Naive thymus-derived CD8-positive, alpha-beta T cell (primary cell): ENCODE measurements at places on chromosomes 1 and 21.

- H3K27me3 ChIP-seq, result no peaks in the 10 kb centered on the region
- no peaks in the 10 kb centered on the region for H3K36me3 ChIP-seq
- H3K4me1 ChIP-seq, result peaks cover 7% of the 10 kb centered on the region
- no peak for DNase-seq
- no peak overlapping the region for H3K4me3 ChIP-seq
Measured at GRCh38 chr1:224510880-224511645, 76.5 kb upstream of the WDR26 start.

GRCh38 chr1:226708342-226708780, 30.7 kb downstream of the ITPKB start:
- no peaks in the 10 kb centered on the region for H3K27me3 ChIP-seq
- no peak for DNase-seq
- H3K4me3 ChIP-seq, result peak overlapping the region; percentile 80
- peak overlapping the region; percentile 98 for H3K27ac ChIP-seq
- H3K4me1 ChIP-seq, result peaks cover 47% of the 10 kb centered on the region
- peaks cover 63% of the 10 kb centered on the region for H3K36me3 ChIP-seq

DNA sequence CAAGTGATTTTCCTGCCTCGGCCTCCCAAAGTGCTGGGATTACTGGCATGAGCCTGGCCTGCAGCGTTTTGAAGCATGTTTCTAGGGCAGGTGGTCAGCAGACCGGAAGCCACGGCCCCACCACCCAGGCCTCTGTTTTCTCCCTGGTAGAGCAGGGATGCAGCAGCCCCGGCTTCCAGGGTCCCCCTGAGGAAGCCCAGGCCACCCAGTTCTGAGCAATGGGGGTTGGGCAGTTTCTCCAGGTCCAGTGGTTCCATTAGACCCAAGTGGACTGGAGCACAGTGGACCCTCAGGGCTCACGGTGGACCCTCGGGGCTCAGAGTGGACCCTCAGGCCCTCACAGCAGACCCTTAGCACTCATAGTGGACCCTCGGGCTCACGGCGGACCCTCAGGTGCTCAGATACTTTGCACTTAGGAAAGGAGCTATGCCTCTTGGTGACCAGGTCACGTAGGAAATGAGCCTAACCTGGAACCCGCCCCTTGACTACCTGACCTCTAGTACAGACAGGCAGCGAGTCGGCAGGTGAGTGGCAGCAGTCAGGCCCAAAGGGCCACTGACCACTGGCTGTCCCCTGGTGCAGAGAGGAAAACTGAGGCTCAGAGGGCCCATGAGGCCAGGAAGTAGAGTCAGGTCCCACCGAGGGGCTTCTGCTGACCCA, 4.6 kb upstream of the FNDC10 start:
- H3K27me3 ChIP-seq, result no peaks in the 10 kb centered on the region
- no peaks in the 10 kb centered on the region for H3K36me3 ChIP-seq
- H3K4me3 ChIP-seq, result no peak overlapping the region
- DNase-seq, result no peak

DNA sequence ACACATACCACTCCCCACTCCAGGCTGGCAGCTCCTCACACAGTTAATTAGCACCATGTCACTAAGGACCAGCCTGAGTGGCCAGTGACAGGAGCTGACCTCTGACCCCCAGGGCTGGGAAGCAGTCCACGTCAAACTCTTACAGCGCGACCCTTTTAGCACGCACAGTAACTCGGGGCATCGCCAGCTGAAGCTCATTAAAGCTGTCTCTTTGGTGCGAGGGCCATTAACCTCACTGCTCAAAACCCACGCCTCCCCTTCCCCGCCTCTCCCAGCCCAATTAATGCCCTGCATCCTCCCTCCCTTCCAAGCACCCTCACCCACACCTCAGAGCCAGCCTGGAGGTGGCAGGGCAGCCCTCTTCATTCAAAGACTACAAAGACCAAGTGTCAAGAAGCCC, 31.7 kb downstream of the DMAP1 start:
- H3K4me3 ChIP-seq, result no peak overlapping the region
- DNase-seq, result no peak
- H3K4me1 ChIP-seq, result peaks cover 10% of the 10 kb centered on the region
- no peaks in the 10 kb centered on the region for H3K36me3 ChIP-seq

- no peaks in the 10 kb centered on the region for H3K36me3 ChIP-seq
- no peak for DNase-seq
Measured at GRCh38 chr1:55826381-55827080, 611.4 kb upstream of the USP24 start.

DNA sequence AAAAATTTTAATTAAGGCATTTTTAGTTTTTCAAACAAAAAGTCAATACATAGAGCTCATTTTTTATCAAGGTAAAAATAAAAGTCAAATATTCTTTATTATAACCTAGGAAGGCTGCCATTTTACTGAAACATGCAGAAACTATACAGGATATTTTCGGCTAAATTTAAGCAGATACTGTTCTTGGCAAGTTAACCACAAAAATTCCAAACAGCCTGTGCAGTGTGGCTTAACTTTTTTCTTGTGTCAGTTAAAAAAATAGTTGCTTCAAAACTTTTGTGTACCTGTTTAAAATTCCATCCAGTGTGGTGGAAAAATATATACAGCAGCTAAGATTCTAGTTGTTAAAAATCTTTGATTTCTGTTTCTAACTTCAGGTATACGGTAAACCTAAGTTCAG, 135.0 kb downstream of the ATP5PO start:
- peaks cover 20% of the 10 kb centered on the region for H3K36me3 ChIP-seq
- no peaks in the 10 kb centered on the region for H3K4me1 ChIP-seq
- no peak overlapping the region for H3K27ac ChIP-seq
- no peaks in the 10 kb centered on the region for H3K27me3 ChIP-seq
- no peak for DNase-seq

DNA sequence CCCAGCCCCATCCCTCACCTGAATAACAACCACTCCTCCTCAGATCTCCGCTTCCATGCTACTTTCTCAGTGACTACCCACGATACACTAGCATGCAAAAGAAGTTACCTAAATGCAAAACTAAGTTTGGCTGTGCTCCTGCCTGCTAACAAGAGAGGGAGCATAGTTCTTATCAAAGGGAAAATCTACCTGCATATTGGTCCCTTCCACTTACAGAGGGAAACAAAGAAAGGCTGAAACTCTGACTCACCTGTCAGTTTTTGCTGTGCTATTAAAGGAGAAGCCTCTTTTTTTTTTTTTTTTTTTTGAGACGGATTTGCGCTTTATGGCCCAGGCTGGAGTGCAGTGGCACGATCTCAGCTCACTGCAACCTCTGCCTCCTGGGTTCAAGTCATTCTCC, 43.8 kb upstream of the RAVER2 start:
- H3K36me3 ChIP-seq, result no peaks in the 10 kb centered on the region
- no peak for DNase-seq
- H3K4me3 ChIP-seq, result no peak overlapping the region
- no peak overlapping the region for H3K27ac ChIP-seq

GRCh38 chr1:1893291-1893985, 2.6 kb upstream of the GNB1 start:
- H3K27me3 ChIP-seq, result no peaks in the 10 kb centered on the region
- H3K4me3 ChIP-seq, result peak overlapping the region; percentile 83
- H3K36me3 ChIP-seq, result peaks cover 3% of the 10 kb centered on the region

DNA sequence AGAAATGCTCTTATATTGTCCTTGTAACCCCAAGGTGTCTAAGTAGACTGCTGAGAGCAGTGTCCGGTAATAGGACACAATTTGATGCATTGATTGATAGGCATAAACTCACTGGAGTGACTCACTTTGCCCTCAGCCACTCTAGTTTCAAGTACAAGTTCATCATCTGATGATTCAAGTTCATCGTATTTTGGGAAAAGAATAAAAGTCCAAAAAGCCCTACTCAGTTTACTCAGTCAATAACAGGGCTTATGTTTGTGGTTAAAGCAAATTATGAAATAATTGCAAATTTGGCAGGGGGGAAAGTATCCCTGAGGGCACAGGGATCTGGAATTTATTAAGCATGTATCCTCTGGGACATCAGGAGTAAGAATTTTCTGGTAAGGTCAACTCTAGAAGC, 7.6 kb upstream of the ATF3 start:
- peaks cover 9% of the 10 kb centered on the region for H3K4me1 ChIP-seq
- H3K27ac ChIP-seq, result no peak overlapping the region
- no peak for DNase-seq
- H3K36me3 ChIP-seq, result no peaks in the 10 kb centered on the region

GRCh38 chr1:173038875-173039554, 11.7 kb downstream of the TNFSF18 start:
- peak overlapping the region; percentile 10 for H3K27ac ChIP-seq
- H3K36me3 ChIP-seq, result no peaks in the 10 kb centered on the region
- no peak for DNase-seq
- peaks cover 14% of the 10 kb centered on the region for H3K4me1 ChIP-seq

DNA sequence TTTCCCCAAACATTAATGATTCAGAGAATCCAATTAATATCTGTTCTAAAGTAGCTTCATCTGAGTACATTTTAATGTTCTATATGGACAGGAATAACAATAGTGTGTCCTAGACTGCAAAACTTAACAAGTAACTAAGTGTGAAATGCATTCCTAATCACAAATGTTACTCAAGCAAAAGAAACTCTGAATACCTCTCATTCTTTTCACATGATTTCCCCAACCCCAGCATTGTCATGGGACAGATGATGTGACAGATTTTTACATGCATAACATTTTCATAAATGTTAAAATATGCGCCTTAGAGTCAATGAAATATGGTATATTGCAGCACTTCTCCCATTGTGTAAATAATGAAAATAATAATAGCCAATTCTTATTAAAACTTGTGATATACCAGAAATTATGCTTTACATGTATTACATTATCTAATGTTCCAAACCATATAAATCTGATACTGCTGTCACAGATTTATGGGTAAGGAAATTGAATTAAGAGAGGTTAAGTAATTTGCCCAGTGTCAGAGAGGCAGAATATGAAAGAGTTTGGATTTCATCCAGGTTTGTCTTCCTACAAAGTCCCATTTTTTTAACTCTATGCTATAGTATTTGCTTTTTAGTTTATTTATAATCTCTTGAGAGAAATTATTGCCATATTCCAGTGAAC, 269.4 kb downstream of the LRRC7 start:
- H3K27ac ChIP-seq, result no peak overlapping the region
- no peak for DNase-seq
- peaks cover 2% of the 10 kb centered on the region for H3K36me3 ChIP-seq

GRCh38 chr1:39507230-39507928, 15.9 kb downstream of the BMP8A start:
- no peak overlapping the region for H3K4me3 ChIP-seq
- H3K36me3 ChIP-seq, result no peaks in the 10 kb centered on the region
- H3K27me3 ChIP-seq, result no peaks in the 10 kb centered on the region
- H3K27ac ChIP-seq, result no peak overlapping the region
- peaks cover 9% of the 10 kb centered on the region for H3K4me1 ChIP-seq

GRCh38 chr1:226738995-226739695, at the start of gene ITPKB:
Gene ITPKB (minus strand): TSS chr1:226739282. CDS start chr1:226737458, 1,824 bp downstream.
- H3K4me3 ChIP-seq, result peak within 1 kb of the TSS; percentile 89
- peak within 1 kb of the TSS; percentile 99 for H3K27ac ChIP-seq
- peaks cover 50% of the 10 kb centered on the region for H3K4me1 ChIP-seq
- peaks cover 12% of the 10 kb centered on the region for H3K36me3 ChIP-seq
- no peaks in the 10 kb centered on the region for H3K27me3 ChIP-seq

GRCh38 chr1:70979881-70980280, 67.7 kb downstream of the PTGER3 start:
- H3K4me1 ChIP-seq, result no peaks in the 10 kb centered on the region
- DNase-seq, result no peak
- H3K27me3 ChIP-seq, result peaks cover 20% of the 10 kb centered on the region
- no peak overlapping the region for H3K27ac ChIP-seq

DNA sequence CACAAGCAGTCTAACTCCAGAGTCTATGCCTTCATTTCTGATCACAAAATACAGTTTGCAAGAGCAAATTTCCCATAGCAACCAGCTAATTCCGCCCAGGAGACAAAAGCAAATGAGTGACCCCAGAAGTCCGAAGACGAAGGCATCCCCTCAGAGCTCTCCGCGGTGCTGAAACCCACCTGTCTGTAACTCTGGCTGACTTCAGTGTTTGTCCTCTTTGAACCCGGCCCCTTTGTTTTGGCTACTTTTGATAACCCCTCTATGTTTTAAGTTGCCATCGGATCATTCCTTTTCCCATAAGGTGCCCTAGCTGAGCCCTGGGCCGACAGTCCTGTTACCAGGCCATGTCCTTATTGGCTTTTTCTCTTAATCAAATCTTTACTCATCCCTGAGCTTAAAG, 515.8 kb downstream of the PTPRU start:
- DNase-seq, result no peak
- no peak overlapping the region for H3K4me3 ChIP-seq
- H3K27me3 ChIP-seq, result peaks cover 5% of the 10 kb centered on the region
- no peaks in the 10 kb centered on the region for H3K36me3 ChIP-seq
- H3K4me1 ChIP-seq, result no peaks in the 10 kb centered on the region

- peak overlapping the region; percentile 100 for H3K27ac ChIP-seq
- H3K4me1 ChIP-seq, result peaks cover 49% of the 10 kb centered on the region
- DNase-seq, result no peak
Measured at GRCh38 chr1:46342084-46342656, 1.6 kb downstream of the NSUN4 start.

DNA sequence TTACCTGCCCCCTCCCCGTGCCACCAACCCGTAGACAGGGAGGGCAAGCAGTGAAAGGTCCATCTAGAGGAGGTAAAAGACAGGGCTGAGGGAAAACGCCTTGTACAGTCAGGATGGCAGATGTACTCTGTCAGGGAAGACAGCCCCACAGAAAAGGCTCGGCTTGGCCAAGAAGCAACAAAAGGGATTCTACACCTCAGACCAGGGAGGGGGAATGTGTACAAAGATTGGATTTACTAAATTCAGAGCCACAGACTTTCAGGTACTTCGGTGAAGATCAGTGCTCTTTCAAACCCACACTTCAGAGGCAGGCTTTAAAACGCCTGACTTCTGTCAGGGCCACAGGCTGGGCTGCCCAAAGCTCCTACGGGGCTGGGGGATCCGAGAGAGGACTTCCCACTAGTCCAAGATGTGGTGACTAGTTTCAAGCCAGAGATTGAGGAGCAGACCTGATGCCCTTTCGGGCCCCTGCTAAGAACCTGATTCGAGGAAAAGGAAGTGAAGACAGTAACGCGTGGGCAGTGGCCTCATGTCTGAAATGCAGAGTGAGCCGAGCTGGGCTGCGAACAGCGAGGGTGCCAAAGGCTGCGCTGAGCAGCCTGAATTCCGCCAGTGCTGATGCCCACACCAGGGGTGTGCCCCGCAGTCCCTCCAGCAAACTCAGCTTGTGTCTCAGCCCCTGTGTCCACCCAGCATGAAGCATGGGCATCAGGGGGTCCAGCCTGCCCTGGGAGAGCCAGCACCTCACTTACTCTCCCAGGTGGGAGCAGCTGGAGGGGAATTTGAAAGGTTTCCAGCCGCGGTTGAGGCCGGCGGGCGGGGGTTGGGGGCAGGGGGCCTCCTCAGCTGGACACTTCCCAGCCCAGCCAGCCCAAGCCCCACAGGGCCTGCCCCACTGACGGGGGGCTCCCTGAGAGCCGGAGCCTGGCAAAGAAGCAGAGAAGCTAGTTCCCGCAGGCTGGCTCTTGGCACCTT, 36.2 kb downstream of the KIAA1614 start:
- H3K4me3 ChIP-seq, result no peak overlapping the region
- H3K4me1 ChIP-seq, result peaks cover 5% of the 10 kb centered on the region
- H3K36me3 ChIP-seq, result peaks cover 23% of the 10 kb centered on the region
- no peak for DNase-seq

DNA sequence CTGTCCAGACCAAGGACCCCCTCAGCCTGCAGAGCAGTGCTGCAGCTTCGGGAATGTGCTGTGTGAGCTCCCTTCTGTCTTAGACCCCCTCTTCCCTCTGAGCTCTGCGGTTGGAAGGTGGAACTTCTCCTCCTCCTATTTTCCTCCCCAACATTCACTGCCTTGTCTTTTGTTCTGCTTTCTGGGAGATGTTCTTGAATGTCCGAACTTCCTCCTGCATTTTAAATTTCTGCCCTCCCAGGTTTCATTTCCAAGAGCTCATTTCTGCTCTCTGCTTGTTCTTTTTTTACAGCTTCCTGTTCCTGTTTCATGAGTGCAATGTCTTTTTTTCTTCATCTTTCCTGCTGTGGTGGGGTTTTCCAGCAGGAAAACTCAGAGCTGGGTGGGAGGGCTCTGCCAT, 29.3 kb downstream of the RRP1 start:
- H3K27me3 ChIP-seq, result no peaks in the 10 kb centered on the region
- peaks cover 9% of the 10 kb centered on the region for H3K4me1 ChIP-seq
- H3K27ac ChIP-seq, result no peak overlapping the region
- DNase-seq, result no peak
- no peaks in the 10 kb centered on the region for H3K36me3 ChIP-seq
